ENCODE measurements at places on chromosomes 13 and 19. TPM values are rescaled to one million over a fixed set of nuclear protein-coding genes. Genes with fewer than 3 reads are reported as not detected.

GRCh38 chr19:43425567-43426392, 11.1 kb downstream of the TEX101 start:
- no peak overlapping the region for H3K4me3 ChIP-seq
- no peaks in the 10 kb centered on the region for H3K27me3 ChIP-seq
- no peak overlapping the region for H3K27ac ChIP-seq

GRCh38 chr13:98207416-98207815, 30.3 kb upstream of the RNF113B start:
- H3K27me3 ChIP-seq, result no peaks in the 10 kb centered on the region
- H3K4me3 ChIP-seq, result no peak overlapping the region
- no peak for DNase-seq

DNA sequence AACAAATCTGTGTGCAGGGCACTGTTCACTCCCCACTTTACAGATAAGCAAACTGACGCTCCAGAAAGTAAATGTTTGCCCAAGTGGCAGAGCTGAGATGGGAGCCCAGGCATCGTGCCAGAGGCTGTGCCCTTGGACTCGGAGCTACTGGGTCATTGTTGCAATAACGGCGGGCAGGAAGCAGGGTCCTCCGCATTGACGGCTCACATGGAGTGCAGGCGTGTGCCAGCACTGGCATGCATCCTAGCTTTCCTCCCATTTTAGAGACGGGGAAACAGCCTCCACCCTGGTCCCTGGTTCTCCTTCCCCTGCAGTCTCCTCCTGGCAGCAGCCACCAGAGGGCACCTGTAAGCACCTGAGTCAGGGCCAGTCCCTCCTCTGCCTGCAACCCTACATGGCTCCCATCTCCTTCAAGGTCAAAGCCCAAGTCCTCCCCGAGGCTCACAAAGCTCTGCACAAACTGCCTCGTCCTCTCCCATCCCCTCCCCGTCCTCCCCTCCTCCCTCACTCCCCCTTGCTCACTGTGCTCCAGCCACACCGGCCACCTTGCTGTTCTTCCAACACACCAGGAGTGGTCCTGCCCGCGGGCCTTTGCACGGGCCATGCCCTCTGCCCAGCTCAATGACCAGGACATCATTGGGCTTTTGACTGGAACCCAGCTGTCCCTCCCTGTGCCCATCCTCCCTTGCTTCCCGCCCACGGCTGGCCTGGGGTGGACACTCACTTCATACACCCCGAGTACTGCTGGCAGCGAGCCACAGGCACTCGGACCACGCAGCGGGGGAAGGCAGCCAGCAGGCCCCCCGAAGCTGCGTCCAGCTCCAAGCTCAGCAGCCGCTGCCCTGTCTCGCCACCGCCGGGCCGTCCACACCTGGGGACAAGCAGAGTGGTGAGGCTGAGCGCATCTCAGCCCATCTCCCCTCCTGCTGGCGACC, 7.7 kb upstream of the LRG1 start:
- H3K4me1 ChIP-seq, result no peaks in the 10 kb centered on the region
- no peak overlapping the region for H3K4me3 ChIP-seq
- no peaks in the 10 kb centered on the region for H3K36me3 ChIP-seq

DNA sequence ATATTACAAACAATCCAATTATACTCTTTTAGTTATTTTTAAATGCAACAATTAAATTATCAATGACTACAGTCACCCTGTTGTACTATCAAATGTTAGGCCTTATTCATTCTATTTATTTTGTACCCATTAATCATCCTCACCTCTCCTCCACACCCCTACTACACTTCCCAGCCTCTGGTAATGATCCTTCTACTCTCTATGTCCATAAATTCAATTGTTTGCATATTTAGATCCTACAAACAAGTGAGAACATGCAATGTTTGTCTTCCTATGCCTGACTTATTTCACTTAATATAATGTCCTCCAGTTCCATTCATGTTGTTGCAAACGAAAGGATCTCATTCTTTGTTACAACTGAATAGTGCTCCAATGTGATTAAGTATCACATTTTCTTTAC, 1414.6 kb downstream of the SLITRK1 start:
- H3K27ac ChIP-seq, result no peak overlapping the region
- no peaks in the 10 kb centered on the region for H3K36me3 ChIP-seq

The PCSK4 gene
- 4.7 TPM for polyA plus RNA-seq

DNA sequence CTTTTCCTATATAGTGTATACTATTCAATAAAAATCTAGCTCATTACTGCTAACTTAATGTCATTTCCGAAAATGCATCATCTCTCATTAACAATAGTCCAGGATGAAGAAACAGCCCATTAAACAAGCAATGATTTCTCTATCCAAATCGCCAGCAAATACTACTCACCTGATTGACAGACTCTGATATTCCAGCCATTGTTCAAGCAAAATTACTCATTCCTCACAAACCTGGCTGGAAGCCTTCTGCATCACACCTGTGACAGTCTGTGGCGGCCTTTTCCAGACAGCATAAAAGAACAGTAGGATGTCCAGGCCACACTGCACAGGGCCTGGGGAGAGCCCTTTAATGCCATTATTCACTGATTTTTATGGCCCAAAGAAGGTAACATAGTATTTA, 115.9 kb downstream of the ABCC4 start:
- H3K27me3 ChIP-seq, result no peaks in the 10 kb centered on the region
- no peaks in the 10 kb centered on the region for H3K4me1 ChIP-seq
- H3K27ac ChIP-seq, result no peak overlapping the region
- no peak for DNase-seq

GRCh38 chr19:16660763-16661479, at the start of gene TMEM38A:
TMEM38A (plus strand) TSS chr19:16661139; CDS start chr19:16661218, 79 bp downstream.
- peaks cover 14% of the 10 kb centered on the region for H3K4me1 ChIP-seq
- peak within 1 kb of the TSS; percentile 83 for H3K27ac ChIP-seq
- peak within 1 kb of the TSS; percentile 75 for H3K4me3 ChIP-seq
- H3K27me3 ChIP-seq, result no peaks in the 10 kb centered on the region

GRCh38 chr13:97659602-97660001, 225.6 kb downstream of the RAP2A start:
- no peaks in the 10 kb centered on the region for H3K36me3 ChIP-seq
- DNase-seq, result no peak
- no peaks in the 10 kb centered on the region for H3K27me3 ChIP-seq

DNA sequence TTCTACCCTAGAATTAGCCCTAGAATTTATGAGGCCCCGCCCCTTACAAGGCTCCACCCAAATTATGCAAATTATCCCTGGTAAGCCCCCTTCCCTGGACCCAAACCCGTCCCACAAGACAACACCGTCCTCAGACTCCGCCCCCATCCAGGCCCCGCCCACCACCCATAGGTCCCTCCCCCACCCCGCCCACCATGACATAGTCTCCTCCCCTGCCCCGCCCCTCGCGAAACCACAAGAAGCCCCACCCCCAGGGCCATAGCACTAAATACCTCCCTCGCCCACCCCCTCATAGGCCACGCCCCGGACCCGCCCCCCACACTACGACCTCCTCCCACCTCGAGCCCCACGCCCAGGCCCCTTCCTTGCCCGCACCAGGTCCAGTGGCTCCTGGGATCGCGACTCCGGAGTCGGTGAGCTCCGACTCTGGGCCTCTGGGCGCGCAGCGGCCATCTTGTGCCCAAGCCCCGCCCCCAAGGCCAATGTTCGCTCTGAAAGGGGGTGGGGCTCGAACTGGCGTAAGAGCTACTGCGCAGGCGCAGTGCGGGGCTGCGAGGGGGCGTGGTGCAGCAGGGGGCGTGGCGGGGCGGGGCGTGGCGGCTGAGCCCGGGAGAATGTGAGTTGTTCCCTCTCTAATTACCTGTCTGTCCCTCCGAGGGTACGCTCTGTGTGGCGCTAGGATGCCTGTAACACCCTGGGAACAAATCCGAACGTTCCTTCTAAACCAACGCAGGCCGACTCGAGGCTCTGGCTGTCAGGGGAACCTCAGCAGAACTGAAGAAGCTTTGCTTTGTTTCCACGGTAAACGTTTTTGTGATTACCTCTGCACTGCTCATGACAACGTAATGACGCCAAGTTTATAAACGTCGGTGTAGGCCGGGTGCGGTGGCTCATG, at the start of gene ZNF784:
Gene ZNF784 (minus strand): TSS at position 458 of the 895 bp plus-strand sequence. CDS start 5 bp downstream, at position 453.
- peak; percentile 95 for DNase-seq
- peak within 1 kb of the TSS; percentile 75 for H3K4me3 ChIP-seq
- H3K27ac ChIP-seq, result peak within 1 kb of the TSS; percentile 96
- peaks cover 18% of the 10 kb centered on the region for H3K36me3 ChIP-seq

GRCh38 chr19:33301144-33301899, 1.0 kb downstream of the CEBPA start:
- H3K36me3 ChIP-seq, result peaks cover 22% of the 10 kb centered on the region
- H3K27me3 ChIP-seq, result peaks cover 12% of the 10 kb centered on the region
- H3K4me3 ChIP-seq, result peak overlapping the region; percentile 95
- peak; percentile 26 for DNase-seq

The ZNF626 gene
- 16.7 TPM for polyA plus RNA-seq

DNA sequence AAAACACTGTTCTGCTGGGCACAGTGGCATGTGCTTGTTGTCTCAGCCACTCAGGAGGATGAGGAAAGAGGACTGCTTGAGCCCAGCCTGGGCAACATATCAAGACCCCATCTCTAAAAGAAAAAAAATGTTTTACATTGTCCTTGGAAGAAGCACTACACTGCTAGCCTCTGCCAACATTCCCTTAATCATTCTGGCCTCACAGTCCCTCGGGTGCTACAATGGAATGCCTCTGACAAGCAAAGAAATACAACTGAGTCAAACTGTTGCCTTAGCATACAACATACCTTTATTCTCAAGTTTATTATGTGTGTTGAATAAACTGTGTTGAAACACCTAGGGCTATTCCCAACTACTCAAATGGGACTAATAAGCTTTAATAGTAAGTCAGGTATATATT, 56.1 kb downstream of the PSPC1 start:
- H3K36me3 ChIP-seq, result peaks cover 29% of the 10 kb centered on the region
- H3K27ac ChIP-seq, result no peak overlapping the region
- no peaks in the 10 kb centered on the region for H3K4me1 ChIP-seq
- H3K27me3 ChIP-seq, result no peaks in the 10 kb centered on the region
- no peak for DNase-seq

DNA sequence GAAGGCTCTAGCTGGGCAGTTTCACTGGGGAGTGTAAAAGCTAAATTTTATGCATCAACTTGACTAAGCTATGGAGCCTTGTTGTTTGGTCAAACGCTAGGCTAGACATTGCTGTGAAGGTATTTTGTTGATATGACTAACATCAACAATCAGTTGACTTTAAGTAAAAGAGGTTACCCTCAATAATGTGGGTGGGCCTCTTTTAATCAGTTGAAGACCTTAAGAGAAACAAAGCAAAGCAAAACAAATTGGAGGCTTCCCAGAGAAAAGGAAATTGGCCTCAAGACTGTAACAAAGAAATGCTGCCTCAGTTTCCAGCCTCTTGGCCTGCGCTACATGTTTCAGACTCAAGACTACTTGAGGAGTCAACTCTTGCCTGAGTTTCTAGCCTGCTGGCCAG, 50.0 kb upstream of the TSC22D1 start:
- H3K4me1 ChIP-seq, result no peaks in the 10 kb centered on the region
- H3K27me3 ChIP-seq, result no peaks in the 10 kb centered on the region
- no peaks in the 10 kb centered on the region for H3K36me3 ChIP-seq
- no peak for DNase-seq
- no peak overlapping the region for H3K4me3 ChIP-seq

GRCh38 chr19:4456843-4457653, 546 bp downstream of the UBXN6 start:
- H3K27ac ChIP-seq, result peak overlapping the region; percentile 89
- peaks cover 24% of the 10 kb centered on the region for H3K36me3 ChIP-seq
- H3K4me3 ChIP-seq, result peak overlapping the region; percentile 88

The SULT2A1 gene
- 190 TPM for polyA plus RNA-seq

The PABPC3 gene
- 0.51 TPM for polyA plus RNA-seq

DNA sequence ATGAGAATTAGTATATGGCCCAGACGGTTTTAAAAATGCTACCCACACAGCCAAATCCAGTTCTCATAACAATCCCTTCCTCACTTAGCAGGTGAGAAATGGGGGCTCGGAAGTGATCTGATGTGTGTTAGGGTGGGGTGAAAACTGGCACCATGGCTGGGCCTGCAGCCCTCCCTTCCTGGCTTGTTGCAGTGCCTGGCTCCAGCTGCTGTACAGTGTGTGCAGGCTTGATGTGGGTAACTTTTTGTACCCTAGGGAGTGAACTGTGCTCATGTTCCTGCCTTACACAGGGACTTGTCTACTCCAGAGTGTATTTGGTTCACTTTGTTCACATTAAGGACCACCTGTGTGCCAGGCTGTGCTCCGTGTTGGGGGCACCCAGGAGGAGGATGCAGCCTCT, 177.2 kb downstream of the LMO7 start:
- peaks cover 6% of the 10 kb centered on the region for H3K4me1 ChIP-seq
- no peaks in the 10 kb centered on the region for H3K27me3 ChIP-seq
- H3K27ac ChIP-seq, result no peak overlapping the region
- H3K36me3 ChIP-seq, result peaks cover 14% of the 10 kb centered on the region

The TPTE2 gene
- 0.06 TPM for polyA plus RNA-seq

GRCh38 chr19:50843701-50844221, 10.4 kb upstream of the KLK15 start:
- DNase-seq, result no peak
- no peaks in the 10 kb centered on the region for H3K27me3 ChIP-seq
- H3K27ac ChIP-seq, result no peak overlapping the region
- H3K4me1 ChIP-seq, result no peaks in the 10 kb centered on the region

GRCh38 chr13:20525144-20525600, 485 bp downstream of the CRYL1 start:
- H3K27ac ChIP-seq, result peak overlapping the region; percentile 97
- peak; percentile 72 for DNase-seq
- no peaks in the 10 kb centered on the region for H3K27me3 ChIP-seq
- peaks cover 24% of the 10 kb centered on the region for H3K4me1 ChIP-seq

- H3K4me3 ChIP-seq, result no peak overlapping the region
- H3K4me1 ChIP-seq, result no peaks in the 10 kb centered on the region
- DNase-seq, result no peak
- no peaks in the 10 kb centered on the region for H3K36me3 ChIP-seq
Observed at GRCh38 chr19:29690842-29691241, 24.2 kb downstream of the C19orf12 start.

- peaks cover 1% of the 10 kb centered on the region for H3K4me1 ChIP-seq
- no peak overlapping the region for H3K27ac ChIP-seq
- H3K4me3 ChIP-seq, result no peak overlapping the region
- H3K27me3 ChIP-seq, result peaks cover 7% of the 10 kb centered on the region
- DNase-seq, result no peak
Observed at GRCh38 chr19:41553804-41554203, 22.2 kb upstream of the CEACAM21 start.
